ENCODE measurements at places on chromosomes 4 and X. TPM values are rescaled to one million over a fixed set of nuclear protein-coding genes. Genes with fewer than 3 reads are reported as not detected.

DNA sequence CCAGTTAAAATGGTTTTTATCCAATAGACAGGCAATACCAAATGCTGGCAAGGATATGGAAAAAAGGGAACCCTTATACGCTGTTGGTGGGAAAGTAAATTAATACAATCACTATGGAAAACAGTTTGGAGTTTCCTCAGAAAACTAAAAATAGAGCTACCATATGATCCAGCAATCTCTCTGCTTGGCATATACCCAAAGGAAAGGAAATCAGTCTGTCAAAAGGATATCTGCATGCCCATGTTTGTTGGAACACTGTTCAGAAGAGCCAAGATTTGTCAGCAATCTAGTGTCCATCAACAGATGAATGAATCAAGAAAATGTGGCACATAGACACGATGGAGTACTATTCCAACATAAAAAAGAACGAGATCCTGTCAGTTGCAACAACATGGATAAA is 91.0 kb upstream of the SH3RF1 start:
- DNase-seq: peak; percentile 65

DNA sequence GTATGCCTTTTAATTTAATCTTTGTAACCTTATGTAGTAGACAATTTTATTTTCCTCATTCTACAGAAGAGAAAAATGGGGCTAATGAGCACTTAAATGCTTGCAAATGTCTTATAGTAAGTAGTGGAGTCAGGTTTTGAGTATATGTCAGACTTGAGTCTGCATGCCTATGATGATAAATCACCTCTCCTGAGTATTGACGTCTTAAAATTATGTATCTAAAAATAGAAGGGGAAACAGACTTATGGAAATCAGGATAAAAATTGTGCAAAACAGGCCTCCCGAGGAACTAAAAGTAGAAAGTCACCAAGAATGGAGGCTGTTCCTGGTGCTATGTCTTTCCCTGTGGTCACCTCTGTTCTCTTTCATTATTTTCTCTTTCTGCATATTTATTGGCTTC is 92.7 kb downstream of the STIM2 start:
- DNase-seq: no peak

STEEP1 gene
- 28.8 TPM for total RNA-seq

TRIM61 gene
- not detected for total RNA-seq

MAGEA10 gene
- total RNA-seq: not detected
